Peyer's patch (tissue), 4 donors: ENCODE measurements at places on chromosomes 2 and 18. TPM values are rescaled to one million over a fixed set of nuclear protein-coding genes. Genes with fewer than 3 reads are reported as not detected.

The LOXHD1 gene
- total RNA-seq = not detected

- H3K4me1 ChIP-seq = no peaks in the 10 kb centered on the region
- H3K4me3 ChIP-seq = no peak overlapping the region
- H3K27me3 ChIP-seq = no peaks in the 10 kb centered on the region
- H3K27ac ChIP-seq = no peak overlapping the region
- DNase-seq = no peak
Observed at GRCh38 chr18:33469699-33470098, 29.2 kb upstream of the CCDC178 start.

DNA sequence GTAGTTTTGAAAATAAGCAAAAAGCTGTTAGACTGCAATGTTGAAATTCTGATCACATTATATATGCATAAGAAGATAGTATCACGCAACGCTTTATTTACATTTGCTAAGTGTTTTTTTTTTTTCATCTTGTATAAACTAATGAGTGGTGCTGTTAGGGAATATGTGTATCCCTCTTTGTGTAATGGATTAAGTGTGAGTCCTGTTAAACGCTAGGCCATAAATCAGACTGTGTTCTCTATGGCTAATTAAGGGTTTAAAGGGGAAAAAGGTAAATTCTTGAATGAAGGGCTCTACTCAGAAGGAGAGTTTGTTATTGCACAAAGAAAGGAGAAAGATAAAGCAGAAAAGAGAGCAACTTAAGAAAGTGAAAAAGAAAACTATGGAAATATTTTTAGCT is 4.8 kb upstream of the ASXL3 start:
- no peak overlapping the region for H3K27ac ChIP-seq
- no peaks in the 10 kb centered on the region for H3K27me3 ChIP-seq
- no peaks in the 10 kb centered on the region for H3K36me3 ChIP-seq
- no peak overlapping the region for H3K4me3 ChIP-seq

DNA sequence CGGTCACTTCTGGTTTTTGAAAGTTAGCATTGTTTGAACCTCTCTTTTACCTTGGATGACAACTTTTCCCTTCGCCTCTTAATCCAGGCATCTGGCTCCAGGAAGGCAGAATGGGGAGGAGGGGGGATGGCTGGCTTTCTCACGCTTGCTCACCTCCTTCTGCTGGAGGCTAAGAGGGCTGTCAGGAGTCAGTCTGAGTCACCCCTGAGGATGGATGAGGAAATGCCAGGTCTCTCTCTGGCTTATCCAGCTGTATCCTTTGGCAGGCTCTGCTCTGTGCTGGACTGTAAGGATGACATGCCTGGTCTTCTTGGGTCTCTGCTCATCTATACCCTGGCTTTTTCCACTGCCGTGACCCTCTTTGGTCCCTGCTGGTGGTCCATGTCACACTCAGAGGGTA is 142.9 kb upstream of the GYPC start:
- H3K4me3 ChIP-seq = no peak overlapping the region
- H3K27ac ChIP-seq = no peak overlapping the region
- no peaks in the 10 kb centered on the region for H3K27me3 ChIP-seq
- no peak for DNase-seq
- H3K36me3 ChIP-seq = no peaks in the 10 kb centered on the region

DNA sequence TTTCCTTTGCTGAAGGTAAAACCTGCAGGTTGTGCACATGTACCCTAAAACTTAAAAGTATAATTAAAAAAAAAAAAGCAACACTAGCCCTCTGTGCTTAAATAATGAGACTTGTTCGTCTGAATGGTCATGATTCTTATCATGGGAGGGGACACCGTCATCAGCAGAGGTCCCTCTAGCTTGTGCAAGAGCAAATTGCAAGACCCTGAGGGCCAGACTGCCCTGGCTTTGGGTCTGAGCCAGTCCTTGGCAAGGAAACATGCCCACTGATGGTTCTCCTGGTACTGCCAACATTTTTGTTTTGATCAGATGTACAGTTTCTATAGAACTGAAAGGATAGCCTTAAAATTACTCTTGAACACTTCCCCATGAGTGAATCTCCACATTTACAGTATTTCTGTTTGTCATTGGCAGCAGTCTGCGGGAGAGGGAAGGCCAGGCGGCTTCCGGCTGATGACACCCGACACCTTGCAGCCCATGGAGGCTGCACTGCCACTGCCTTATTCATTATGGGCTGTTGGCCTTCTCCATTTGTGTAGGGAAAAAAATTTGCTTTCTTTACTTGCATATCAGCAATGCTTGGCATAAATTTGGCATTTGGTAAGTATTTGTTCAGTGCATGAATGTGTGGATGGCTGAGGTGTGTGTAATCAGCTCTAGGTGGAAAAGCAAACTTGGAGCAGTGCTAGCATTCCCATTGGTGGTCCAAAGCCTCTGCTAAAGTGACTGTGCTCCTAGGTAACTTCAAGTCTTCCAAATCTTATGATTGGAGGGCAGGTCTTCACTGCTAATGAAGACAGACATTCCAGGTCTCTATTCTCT is 161.6 kb upstream of the ALKAL2 start:
- DNase-seq = no peak
- no peaks in the 10 kb centered on the region for H3K36me3 ChIP-seq
- H3K4me1 ChIP-seq = no peaks in the 10 kb centered on the region
- no peak overlapping the region for H3K27ac ChIP-seq
- H3K27me3 ChIP-seq = no peaks in the 10 kb centered on the region
- no peak overlapping the region for H3K4me3 ChIP-seq

- no peak for DNase-seq
- H3K4me3 ChIP-seq = no peak overlapping the region
- no peaks in the 10 kb centered on the region for H3K36me3 ChIP-seq
- peaks cover 23% of the 10 kb centered on the region for H3K4me1 ChIP-seq
- H3K27ac ChIP-seq = no peak overlapping the region
Observed at GRCh38 chr2:218888341-218888740, 7.7 kb downstream of the WNT10A start.

DNA sequence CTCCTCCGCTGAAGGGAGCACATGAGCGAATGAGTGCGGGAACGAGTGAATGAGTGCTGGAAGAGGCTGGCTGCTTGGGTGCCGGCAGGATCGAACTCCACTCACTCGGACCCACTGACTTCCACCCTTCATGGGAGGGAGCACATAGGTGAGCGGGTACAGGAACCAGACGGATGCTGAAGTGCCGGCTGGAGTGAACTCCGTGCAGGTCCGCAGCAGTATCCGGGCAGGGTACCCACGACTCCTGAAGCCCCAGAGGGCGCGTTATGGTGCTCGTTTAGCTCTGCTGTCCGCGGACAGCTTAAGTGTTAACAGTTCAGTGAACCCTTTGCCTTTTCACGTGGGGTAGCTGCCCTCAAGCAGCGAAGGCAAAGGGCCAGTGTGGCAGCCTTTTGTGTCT is 23.2 kb downstream of the RPRM start:
- H3K27ac ChIP-seq = no peak overlapping the region
- no peaks in the 10 kb centered on the region for H3K4me1 ChIP-seq
- H3K36me3 ChIP-seq = no peaks in the 10 kb centered on the region
- H3K4me3 ChIP-seq = no peak overlapping the region
- H3K27me3 ChIP-seq = no peaks in the 10 kb centered on the region

DNA sequence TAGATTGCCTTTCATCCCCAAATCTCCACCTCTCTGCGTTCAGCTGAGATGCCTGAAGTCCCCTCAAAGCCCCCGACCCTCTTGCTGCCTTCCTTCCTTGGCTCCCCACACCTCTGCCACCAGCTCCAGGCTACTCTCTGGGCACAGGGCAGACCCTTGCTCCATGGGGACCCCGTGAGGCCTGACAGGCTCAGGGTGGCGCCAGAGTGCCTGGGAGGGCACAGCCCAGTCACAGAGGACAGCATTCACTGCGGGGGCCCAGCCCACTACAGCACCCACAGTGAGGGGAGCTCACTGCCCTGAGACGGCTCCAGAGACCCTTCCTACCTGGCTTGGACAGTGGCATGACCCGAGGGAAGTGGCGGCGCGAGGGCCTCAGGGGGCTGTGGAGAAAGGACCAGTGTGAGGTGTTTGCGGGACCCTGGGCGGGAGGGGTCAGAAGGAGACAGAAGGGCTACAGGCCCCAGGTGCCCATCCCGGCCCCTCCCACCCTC is 51.0 kb downstream of the AQP12A start:
- no peak overlapping the region for H3K4me3 ChIP-seq
- no peak for DNase-seq
- no peak overlapping the region for H3K27ac ChIP-seq
- no peaks in the 10 kb centered on the region for H3K36me3 ChIP-seq
- no peaks in the 10 kb centered on the region for H3K27me3 ChIP-seq

DNA sequence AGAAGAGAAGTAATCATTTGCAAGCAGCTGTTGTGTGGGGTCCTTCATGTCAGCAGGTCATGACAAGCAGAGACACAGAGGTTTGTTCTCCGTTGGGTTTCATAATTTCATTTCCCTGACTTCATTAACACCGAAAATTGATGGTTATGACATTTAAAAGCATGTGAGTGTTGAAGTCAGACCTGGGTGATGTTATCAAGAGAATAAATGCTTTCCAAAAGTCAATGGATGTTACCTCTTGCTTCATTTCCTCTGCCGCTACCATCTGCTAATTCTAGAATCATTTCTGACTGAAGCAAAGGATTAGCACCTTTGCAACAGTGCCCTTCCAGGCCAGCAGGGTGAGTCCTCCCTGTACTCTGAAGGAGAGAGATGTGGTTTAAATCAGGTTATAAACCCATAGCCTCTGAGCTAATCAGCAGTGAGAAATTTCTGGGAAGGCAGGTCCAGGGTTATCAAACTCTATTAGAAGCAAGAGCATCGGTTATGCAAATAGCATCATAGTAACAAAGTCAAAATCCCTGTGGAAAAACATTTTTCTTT is 446.2 kb downstream of the PIK3C3 start:
- no peak for DNase-seq
- no peak overlapping the region for H3K27ac ChIP-seq
- no peaks in the 10 kb centered on the region for H3K27me3 ChIP-seq
- H3K4me1 ChIP-seq = no peaks in the 10 kb centered on the region
- H3K36me3 ChIP-seq = no peaks in the 10 kb centered on the region

GRCh38 chr18:326846-327245 is 59.0 kb upstream of the THOC1 start:
- H3K4me3 ChIP-seq = no peak overlapping the region
- DNase-seq = no peak

DNA sequence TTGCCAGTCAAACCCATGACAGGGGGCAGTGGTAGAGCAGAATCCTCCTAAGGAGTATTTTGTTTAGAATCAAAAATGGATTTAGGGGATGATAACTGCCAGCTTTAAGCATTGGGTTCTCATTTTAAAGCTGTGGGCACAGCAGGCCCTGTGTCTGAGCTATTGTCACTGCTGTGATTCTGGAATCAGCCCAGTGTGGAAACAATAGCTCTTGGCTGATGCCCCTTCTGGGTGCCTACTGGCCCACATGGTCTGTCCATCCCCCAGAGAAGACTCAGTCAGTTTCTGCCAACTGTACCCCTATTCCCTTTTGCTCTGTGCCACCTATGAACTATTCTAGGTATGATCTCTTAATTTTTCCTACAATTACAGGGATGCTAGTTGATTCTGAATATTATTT is 91.7 kb upstream of the LRRTM1 start:
- H3K27me3 ChIP-seq = no peaks in the 10 kb centered on the region
- no peak overlapping the region for H3K4me3 ChIP-seq
- H3K36me3 ChIP-seq = no peaks in the 10 kb centered on the region
- DNase-seq = no peak
- H3K4me1 ChIP-seq = no peaks in the 10 kb centered on the region
